ENCODE measurements at places on chromosomes 3 and 15.

GRCh38 chr3:195388380-195388779 lies 54.4 kb downstream of the ACAP2 start:
- no peak for DNase-seq

GRCh38 chr3:49013738-49014660 lies 4.4 kb downstream of the DALRD3 start:
- no peak for DNase-seq

DNA sequence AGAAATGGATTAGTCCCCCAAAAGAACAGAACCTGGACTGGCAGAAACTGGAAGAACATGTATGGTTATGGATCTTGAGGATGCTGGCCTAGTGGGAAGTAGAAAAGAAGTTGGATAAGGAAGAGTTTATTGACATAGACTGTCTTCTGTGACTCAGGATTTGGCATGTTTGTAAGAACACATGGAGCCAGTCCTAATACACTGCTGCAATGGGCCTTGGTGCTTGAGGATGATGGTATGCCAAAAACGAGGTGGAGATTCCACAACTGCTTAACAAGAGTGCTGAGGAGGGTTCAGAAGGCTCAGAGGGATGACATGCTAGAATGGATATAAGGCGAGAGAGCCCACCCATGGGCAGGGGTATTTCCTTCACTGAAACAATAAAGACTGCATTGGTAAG lies 22.4 kb downstream of the LZTFL1 start:
- no peak for DNase-seq

DNA sequence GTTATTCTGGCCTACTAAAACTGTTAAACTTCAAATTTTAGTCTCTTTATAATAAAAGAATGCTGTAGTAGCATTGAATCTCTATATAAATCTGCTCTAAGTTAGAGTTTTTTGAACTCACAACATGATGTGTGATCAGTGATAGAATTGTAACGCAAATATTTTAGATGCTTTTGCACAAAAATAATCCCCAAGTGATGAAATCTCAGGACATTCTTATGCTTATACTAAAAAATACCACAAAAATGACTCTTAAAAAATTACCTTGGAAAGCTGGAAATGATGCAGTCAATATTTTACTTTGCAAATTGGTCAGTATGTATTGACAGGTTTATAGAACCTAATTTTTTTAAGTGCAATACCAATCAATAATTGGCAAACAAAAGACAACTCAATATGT lies 375.3 kb downstream of the TBC1D5 start:
- no peak for DNase-seq

- DNase-seq, result no peak
Measured at GRCh38 chr15:62561059-62561519, 396.0 kb upstream of the C2CD4B start.

GRCh38 chr3:171757361-171758034 lies 52.8 kb downstream of the PLD1 start:
- no peak for DNase-seq

DNA sequence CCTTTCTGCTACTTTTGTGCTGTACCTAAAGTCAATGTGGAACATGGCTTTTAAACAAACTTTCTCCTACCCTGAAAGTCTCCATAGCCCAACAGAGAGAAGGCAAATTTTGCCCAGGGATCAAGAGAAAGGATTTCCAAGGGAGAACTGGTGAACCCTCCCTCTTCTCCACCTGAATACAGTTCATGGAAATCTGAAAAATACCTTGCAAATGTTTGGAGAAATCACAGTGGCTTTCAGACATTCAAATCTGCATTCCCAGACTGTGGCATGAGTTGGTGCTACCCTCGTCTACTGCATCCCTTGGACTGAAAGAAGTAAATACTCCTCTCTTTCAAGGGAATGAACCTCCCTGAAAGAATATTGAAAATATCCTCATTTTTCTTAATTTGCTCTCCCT lies 38.7 kb downstream of the ZIC4 start:
- no peak for DNase-seq

DNA sequence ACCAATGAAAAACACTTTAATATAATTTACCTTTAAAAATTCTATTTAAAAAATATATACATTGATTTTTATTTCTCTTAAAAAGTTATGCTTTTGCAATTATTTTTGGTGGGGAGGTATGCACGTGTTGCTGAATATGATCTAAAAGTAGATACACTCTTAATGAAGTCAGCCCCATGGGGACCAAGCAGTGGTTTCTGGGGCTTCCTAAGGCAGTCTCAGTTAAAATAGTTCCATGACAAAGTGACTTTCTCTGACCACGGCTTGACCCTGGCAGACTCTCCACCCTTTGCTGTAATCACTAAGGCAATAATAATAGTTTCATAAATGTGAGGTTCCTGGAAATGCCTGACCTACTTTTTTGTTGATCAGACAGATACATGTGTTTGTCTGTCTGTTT lies 50.4 kb downstream of the CCR4 start:
- no peak for DNase-seq

DNA sequence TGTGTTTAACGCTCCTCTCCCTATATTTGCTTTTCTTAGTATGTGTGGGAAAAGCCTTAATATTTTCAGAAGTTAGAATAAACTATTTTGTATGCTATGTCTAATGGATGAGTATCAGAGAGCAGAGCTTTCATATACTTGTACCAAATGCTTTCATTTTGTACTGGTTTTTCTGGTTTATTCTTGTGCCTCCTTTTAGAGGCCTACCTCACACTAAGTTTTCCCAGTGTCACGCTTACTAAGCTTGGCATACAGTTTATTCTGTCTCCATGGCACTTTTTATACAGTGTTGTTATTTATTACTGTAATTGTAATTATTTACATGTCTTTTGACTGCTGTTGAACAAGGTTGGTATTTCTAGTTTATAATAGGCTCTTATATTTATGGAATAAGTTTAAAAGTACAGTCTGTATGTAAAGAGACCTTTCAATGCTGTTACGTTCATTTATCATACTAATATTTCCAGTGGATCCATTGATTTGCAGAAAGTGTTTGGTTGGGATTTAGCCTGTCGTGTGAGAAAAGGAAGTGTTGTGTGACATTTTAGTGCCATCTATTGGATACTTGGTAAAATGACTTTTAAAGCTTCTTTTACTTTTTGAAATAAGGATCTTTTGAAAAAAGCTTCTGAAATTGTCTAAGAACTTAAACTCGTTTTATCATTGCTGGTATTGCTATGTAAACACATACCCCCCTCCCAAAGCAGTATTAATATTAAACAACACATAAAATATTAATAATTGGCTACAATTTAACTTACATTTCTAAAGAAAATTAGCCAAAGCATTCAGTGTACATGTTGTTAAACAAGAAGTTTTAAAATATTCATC lies 5.2 kb upstream of the EBLN2 start:
- DNase-seq, result no peak

GRCh38 chr3:29144807-29145206 lies 136.1 kb upstream of the RBMS3 start:
- DNase-seq, result no peak

DNA sequence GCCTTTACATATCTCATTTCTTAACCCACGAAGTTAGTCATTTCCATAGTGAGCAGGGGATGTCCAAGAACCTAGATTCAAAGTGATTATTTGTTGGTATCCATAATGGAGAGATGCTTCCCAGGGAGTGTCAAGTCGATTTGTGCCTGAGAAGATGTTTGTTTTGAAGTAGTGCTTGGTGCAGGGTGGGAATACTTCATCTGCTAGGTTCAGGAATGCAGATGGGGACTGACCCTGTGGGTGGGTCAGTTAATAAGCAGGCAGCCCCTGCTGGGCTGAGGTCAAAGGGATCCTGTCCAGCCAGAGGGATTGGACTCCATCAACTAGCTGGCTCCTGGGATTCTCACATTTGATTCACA lies 44.1 kb upstream of the VILL start:
- no peak for DNase-seq

GRCh38 chr3:7172996-7173395 lies 312.1 kb downstream of the GRM7 start:
- no peak for DNase-seq

GRCh38 chr3:116059421-116060096 lies 385.7 kb downstream of the LSAMP start:
- no peak for DNase-seq

- no peak for DNase-seq
Measured at GRCh38 chr3:39205919-39206516, 13.6 kb upstream of the XIRP1 start.

DNA sequence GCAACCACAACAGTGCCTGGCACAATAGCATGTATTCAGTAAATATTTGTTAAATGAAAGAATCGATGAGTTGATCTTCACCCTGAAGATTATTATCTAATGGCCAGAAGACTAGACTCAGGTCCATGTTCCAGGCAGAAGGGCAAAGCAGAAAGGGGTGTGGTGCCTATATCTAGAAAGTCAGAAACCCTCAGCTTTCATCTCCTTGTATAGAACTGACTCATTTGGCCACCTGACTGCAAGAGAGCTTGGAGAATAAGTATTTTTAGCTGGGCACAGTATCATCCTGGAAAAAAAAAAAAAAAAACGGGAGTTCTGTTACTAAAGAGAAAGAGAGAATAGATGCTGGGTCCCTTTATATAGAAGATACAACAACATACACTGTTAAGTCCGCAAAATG lies 69.7 kb upstream of the SPRED1 start:
- no peak for DNase-seq
